ENCODE measurements at places on chromosomes 4 and X.

DNA sequence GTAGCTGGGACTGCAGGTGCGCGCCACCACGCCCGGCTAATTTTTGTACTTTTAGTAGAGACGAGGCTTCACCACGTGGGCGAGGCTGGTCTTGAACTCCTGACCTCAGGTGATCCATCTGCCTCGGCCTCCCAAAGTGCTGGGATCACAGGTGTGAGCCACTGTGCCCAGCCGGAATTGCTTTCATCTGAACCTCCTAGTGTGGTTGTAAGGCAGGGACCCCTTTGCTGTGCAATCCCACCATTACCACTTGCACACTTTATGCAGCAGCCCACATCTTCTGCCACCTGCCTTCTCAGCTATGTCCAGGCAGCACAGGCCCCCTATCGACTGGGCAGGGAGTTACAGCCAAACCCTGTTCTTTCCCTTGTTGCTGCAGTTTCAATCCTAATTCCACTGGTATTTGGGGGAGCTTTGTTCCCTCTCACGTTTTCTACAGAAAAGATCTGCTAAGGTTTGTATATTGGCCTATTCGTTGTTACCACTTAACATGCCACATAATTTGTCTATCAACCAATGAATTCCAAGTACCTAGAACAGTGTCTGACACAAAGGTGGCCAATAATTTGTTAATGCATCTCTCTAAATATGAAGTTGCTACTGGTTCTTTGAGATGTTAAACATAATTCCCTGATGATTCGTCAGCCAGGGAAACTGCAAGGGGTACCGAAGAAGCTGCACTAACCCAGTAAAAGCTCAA is 6.5 kb downstream of the RPL39 start:
- DNase-seq: no peak

DNA sequence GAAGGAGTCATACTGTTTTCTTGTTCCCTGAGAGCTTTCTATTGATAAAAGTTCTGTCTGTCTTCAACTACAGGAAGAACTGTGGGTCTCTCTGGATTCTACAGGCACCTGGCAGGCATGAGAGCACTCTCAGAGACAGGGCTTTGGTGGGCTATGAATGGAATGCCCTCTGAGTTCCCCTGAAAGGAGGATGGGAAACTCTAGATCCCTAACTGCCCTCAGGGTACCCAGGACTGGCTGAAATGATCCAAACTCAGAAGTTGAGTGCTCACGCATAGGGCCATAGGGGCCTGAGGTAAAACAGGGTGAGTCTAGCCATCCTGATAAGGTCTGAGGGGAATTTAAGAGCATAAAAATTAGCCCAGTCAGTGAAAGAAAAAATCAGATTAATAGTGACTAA is 59.0 kb upstream of the SCRG1 start:
- DNase-seq: no peak

- DNase-seq: no peak
Measured at GRCh38 chr4:28921886-28922285, 1798.3 kb upstream of the PCDH7 start.

DNA sequence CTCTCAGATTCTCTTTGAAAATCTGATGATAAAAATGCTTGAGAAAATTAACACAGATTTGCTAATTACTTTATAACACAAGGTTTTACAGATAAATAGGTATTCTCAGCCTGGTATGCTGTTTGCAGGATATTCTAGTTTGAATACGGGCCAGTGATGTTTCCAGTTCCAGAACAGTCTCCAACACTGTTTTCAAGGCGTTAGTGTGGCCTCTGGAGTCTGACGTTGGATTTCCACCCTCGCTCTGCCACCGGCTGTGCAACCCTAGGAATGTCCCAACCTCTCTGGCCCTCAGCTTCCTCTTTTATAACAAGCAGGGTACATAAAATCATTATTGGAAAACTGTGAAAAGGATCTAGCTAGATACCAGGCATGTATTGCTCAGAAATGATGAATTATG is 23.8 kb upstream of the CYP4V2 start:
- no peak for DNase-seq

GRCh38 chr4:133355633-133356032 is 206.5 kb downstream of the PCDH10 start:
- DNase-seq: no peak

GRCh38 chr4:38105475-38106220 is 145.4 kb downstream of the PTTG2 start:
- no peak for DNase-seq

DNA sequence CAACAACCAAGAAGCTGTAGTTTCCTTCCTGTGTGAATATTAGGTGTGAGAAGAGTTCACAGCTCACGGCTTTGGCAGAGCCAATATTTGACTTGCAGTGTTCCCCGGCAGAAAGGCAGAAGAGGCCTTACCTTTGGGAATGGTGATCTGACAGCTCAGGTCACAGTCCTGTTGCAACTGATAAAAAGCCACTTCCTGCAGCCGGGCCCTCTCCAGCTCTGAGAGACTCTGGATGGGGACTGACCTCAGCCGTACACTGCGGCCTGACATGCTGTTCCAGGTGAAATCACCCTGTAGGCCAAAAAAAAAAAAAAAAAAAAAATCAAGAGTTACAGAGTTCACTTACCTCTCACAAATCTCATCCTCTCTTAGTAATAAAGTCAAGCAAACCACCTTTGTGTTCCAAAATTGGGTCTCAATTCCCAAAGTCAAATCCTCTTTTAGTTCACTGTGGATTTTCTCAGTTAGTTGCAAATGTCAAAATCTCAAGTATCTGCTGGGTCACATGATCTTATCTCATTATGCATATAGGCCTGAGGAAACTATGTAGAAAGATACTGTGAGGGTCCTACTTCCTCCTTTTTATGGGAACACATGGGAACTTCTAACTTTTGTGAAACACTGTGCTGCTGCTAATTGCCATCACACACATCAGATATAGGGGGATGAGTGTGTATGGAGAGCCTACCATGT is 38.6 kb upstream of the AMELX start:
- DNase-seq: no peak

- DNase-seq: no peak
Measured at GRCh38 chrX:77415161-77415560, 32.0 kb upstream of the FGF16 start.

GRCh38 chrX:8484360-8484949 is 19.8 kb downstream of the VCX3B start:
- DNase-seq: no peak

DNA sequence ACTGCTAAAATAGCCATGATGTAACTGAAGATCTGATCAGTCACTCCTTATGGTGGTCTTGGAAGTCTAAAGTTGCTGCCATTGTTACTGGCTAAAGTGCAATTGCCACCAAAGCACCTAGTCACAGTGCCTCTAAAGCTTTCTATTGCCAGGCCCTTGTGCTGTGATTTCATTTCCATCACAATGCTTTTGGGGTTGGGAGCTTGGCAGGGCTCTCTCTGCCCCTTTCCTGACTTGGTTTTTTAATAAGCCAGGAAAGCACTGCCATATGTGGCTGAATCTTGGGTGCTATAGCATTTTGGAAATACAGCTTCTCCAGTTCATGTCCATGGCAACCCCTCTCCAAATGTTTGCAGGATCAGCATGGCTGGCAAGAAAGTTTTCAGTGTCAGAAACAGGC is 1712.4 kb upstream of the TENM3 start:
- no peak for DNase-seq

DNA sequence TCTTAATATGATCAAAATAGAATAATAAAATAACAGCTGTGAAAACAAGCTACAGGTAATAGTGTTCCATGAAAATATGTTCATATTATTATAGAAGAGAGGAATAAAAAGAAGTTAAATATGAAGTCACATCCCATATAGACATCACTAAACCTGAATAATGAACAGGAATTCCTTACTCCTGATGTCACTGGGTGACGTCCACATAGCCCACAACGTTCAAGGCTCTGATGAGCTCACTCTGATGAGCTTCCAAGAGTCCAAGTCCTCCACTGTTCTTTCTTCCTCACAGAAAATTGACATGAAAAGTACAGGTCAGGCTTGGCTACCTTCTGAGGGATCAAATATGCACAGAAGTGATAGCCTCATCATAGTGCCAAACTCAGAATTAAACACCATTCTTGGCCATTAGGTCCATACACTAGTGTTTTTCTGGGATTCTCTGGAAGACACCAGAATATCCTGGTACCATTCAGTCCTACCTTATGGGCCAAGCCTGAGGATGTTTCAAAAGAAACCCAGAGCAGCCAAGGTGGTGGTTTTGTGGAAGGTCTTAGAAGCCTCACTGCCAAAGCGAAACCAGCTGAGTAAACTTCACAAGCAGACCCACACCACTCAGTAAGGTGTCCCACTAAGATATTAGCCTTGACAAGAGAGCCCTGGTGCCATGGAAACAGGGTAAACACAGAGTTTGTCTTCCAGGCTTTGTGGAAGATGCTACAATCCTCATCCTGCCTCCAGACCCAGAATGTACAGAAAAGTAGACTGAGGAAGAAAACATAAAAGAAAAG is 138.4 kb upstream of the HHIP start:
- DNase-seq: no peak

DNA sequence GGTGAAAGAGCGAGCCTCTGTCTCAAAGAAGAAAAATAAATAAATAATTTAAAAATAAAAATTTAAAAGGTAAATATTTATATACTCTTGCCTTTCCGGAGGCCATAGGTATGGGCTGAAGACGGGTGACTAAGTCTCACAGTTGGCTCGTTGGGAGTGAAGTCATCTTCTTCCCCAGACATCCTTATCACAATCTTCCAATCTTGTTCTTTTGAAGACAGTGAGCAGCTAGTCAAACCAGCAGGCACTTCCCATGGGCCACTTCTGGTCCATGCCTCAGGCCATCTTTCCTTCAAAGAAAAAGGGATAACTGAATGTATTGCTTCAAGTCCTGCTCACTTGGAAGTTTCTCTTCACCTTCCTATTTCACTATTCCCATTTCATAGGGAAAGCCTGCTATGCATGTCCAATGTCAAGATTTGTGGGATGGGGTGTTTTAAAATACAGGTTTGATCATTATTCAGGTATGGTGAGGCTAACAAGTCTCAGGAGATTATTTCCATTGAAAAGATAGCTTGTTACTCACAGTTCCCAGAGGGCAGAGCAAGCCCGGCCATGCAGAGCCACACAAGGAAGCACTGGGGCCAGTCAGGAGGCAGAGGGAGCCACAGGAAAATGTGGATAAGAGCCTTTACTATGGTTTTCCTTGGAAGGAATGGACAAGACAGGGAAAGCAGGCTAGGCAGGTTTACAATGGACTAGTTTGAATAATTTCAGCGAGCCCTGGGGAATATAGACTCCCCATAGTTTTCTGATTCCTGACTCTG is 33.3 kb upstream of the VCX2 start:
- no peak for DNase-seq

GRCh38 chrX:9369802-9370291 is 95.0 kb upstream of the TBL1X start:
- no peak for DNase-seq

GRCh38 chrX:13852001-13852695 is 35.3 kb upstream of the GPM6B start:
- peak; percentile 23 for DNase-seq

GRCh38 chrX:151393514-151393913 is 3.5 kb upstream of the VMA21 start:
- peak; percentile 30 for DNase-seq

DNA sequence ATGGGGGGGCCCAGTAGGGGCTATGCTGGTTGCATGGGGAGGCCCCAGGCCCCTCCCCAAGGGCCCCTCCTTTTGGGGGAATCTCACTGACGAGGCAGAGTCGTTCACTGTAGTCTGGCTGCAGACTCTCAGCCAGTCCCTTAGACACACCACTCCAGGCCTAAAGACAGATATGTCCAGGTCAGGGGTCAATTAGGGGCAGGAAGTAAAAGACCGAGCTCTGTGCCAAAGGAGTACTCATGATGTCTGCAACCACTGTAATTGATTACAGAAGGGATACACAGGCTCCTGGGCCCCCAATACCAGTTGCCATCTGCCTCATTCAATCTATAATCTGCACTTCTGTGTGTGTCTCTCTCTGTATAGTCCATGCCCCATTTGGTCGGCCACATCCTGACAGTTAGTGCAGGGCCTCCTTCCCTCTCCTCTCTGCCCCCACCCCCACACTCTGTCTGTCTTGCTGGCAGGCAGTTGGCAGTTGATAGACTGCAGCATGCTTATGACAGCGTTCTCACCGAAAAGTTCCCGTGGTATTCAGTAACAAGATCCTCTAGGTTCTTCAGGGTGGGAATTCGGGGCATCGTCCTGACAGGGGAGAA is 1.3 kb upstream of the CXorf65 start:
- no peak for DNase-seq

- DNase-seq: no peak
Measured at GRCh38 chrX:586351-586750, 44.2 kb upstream of the SHOX start.

GRCh38 chr4:147586637-147587036 is 30.6 kb upstream of the TMEM184C start:
- peak; percentile 40 for DNase-seq

- no peak for DNase-seq
Measured at GRCh38 chrX:44303119-44303518, 40.4 kb downstream of the EFHC2 start.

DNA sequence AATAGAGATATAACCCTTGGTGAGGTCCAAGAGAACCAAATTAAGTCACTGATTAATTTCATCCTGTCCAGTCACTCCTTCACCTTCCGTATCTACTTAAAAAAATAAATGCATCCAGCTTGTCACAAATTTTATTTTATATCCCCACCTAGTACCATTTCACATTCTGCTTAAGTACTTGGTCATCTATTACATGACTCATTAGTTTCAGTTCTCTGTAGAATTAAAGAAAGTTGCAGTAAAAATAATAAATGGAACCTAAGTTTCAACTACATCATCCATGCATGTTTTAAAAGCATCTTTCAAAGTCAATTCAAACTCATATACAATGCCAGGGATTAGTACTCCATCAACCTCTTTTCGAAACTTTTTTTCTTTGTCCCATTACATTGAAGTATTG is 130.2 kb downstream of the SH2D1A start:
- DNase-seq: no peak

DNA sequence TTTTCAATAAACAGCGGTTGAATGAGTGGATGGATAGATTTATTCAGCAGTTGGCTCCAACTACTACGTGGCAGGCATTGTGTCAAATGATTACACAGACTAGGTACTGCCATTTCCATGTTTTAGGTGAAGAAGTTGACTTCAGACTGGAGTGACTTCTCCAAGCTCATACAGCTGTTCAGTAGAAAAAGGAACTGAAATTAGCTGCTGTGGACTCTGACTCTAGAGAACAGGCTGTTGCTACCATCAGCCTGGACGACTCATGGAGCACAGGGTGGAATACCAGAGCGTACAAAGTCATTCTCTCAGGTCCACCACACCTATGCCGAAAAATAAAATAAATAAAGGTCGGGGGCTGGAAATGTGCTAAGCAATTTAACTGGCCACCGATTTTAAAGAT is 45.3 kb downstream of the TENM3 start:
- DNase-seq: no peak

DNA sequence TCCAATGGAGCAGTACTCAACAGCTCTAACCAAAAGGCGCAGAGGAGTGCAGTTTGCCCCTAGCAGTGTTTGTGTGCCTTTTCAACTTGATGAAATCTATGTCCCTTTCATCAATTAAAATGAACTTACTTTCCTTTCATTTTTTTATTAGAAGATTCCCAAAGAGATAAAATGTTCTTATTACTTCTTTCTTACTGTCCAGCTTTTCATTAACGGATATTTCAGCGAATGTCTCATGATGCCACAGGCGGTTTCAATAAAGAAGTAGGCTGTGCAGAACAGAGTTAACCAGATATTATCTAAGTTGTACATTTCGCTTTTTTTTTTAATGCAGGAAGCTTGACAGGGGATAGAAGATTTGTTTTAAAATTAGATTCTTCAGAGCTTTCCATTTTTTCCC is 3.4 kb upstream of the MAOB start:
- no peak for DNase-seq

Measured in GM20000 (cell line).